ENCODE measurements at places on chromosomes 12 and 14.

DNA sequence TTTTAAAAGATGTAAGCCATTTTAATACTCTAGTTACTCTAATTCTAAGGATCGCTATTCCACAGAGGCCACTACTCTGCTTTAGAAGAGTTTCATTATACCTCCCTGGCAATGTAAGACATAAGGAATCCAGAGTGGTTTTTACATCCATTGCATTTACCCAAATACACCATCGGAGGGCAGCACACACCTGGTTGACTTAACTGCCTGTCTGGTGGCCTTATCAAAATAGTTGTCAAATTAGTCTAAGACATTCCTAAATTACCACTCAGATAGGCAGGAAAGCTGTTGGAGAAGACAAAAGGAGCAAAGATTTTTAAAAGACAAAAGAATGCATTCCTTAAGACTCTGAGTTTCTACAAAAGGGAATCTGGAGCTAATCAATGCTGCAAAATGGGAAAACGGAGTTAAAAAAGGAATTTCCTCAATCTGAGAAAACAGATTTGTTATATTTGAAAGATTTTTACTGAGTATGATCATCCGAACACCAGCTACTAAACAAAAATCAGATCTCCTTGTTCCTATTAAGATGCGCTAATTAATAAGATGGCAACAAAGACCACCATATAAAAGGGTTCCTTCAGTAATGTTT lies 33.8 kb upstream of the FGD4 start:
- peak; percentile 58 for DNase-seq

DNA sequence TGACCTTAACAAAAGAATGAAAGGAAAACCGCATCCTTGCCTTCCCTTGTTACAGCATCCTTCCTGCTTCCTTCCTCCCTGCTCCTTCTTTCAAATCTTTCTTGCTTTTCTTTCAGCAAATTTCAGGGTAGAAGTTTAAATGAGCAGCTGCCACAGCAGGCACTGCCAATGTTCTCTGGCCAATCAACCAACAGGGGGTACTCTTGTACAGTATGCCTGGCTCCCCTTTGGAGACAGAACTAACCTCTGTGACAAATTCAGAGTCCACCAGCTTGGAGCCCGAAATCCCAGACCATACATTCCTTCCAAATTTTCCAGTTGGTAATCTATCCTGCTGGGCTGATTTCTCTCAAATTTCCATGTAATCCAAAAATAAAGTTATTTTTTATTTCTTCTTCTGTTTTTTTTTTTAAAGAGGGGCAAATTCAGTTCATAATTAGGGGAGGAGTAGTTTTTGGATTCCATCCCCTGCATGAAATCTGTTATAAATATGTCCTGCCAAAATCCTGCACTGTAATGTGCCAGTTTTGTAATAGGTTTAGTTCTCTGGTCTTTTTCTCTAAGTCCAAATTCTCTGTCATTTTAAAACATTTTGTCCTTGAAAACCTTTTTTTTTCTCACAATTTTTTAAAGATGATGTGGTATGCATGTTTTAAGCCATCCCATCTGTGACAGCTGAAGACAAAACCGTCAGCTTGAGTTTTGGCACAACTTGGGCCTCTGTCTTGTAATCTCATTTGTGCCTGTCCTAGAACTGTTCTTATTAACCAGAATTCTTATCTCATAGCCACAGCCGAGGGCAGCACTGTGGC lies 610.0 kb upstream of the LMO3 start:
- no peak for DNase-seq

GRCh38 chr12:41188058-41188840 lies at the start of gene PDZRN4:
TSS of gene PDZRN4 (plus strand) at chr12:41188320.
- DNase-seq: peak; percentile 18

GRCh38 chr12:110622582-110622981 lies 8.7 kb downstream of the TCTN1 start:
- no peak for DNase-seq

DNA sequence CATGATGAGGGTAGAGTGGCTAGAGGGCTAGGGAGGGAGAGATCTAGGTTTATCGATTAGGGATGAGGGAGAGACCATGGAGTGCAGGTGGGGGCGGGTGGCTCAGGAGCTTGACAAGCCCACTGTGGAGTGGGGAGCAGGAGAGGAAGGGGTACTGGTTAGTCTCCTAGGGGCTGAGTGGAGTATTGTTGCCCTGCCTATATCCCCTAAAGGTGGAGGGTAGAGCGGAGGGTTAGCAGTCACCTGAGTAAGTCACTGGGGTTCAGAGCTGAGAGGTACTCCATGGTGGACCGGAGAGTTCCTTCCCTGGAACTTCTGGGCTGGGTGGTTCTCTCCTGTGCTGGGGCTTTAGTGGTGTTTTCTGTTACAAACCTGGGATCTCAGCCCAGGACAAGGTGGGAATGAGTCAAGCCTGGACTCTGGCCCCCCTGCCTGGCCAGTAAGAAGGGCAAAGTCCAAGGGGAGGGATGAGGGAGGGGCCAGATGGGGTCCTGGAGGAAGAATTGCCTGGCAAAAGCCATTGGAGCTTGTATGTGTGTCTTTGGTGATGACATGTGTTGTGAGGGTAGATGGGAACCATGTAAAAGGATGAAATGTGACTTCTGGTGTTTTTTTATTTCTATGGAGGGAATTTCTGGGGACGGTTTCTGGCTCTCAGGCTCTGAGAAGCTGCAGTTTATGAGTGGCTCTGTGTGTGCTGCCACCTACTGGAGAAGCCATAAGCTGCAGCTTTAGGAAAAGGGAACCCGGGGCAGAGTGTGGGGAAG lies at the start of gene CIDEB:
Gene CIDEB, minus strand, starts transcription at position 403 of the 767 bp plus-strand sequence. Its CDS starts 119 bp downstream, at position 284.
- DNase-seq: peak; percentile 67

DNA sequence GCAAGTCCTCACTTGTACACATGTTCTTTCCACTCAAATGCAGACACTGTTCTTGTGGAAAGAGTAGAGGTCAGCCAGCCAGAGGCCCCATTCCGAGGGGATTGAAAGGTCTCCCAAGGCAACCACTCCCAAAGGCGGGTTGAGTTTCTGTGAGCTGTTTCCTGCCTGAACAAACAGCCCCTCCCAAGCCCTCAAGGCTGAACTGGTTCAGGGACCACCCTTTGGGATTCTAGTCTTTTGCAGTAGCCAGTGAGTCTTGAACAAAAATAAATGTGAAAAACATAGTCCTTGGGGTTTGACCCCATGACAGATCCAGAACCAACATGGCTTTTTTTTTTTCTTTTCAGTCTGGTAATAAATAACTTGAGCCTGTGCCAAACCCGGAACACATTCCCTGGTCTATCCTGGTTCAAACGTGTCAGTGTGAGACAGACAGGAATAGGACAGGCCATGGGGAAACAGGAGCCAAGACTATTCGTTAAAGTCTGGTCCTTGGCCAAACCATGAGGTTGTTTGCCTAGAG lies 17.6 kb upstream of the STK38L start:
- no peak for DNase-seq

DNA sequence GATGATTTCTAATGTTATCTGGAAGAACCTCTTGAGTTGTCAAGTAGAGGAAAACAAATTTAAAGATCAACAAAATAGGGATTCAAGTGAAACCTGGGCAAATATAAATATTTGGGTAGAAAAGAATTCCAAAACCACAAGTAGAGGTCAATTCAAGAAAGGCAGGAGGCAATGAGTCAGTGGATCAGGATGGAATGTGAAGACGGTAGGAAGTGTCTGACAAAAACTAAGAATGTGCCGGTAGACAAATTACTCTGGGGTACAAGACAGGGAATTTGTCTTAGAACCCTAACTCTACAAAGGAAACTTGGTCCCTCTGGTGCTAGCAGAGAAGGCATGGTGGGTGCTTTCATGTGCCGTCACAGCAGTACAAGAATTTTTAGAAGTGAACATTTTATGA lies 13.6 kb downstream of the ABCD2 start:
- DNase-seq: no peak

- DNase-seq: no peak
Measured at GRCh38 chr12:55396326-55396725, 4.0 kb upstream of the OR6C65 start.

Data from BE2C (cell line).